ENCODE measurements at places on chromosomes 1 and 21. TPM values are rescaled to one million over a fixed set of nuclear protein-coding genes. Genes with fewer than 3 reads are reported as not detected.

- DNase-seq = no peak
- H3K4me1 ChIP-seq = no peaks in the 10 kb centered on the region
- no peaks in the 10 kb centered on the region for H3K27me3 ChIP-seq
Measured at GRCh38 chr1:43653339-43653738, 3.4 kb downstream of the KDM4A start.

- no peaks in the 10 kb centered on the region for H3K36me3 ChIP-seq
- H3K27me3 ChIP-seq = no peaks in the 10 kb centered on the region
- H3K27ac ChIP-seq = no peak overlapping the region
- no peak for DNase-seq
Measured at GRCh38 chr1:47906009-47906432, 91.2 kb downstream of the TRABD2B start.

DNA sequence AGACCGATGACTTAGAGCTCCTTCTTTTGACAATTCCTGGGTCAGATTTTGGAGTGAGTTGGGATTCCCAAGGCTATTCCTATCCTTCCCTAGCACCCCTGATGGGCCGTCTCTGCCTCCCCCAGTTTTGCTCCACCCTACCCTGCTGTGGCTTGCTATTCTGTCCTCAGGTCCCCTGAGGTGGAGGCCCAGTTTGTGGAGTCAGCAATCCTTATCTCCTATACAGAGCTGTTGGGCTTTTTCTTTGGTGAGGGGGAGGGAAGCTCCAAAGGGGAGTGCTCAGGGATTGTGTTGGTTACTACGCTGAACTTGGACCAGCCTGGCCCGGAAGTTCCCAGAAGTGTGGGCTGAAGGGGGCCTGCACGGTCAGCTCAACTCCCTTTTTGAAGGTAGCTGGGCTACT is 7.6 kb downstream of the SESN2 start:
- DNase-seq = no peak
- no peak overlapping the region for H3K4me3 ChIP-seq
- no peaks in the 10 kb centered on the region for H3K36me3 ChIP-seq
- H3K27ac ChIP-seq = no peak overlapping the region
- H3K27me3 ChIP-seq = no peaks in the 10 kb centered on the region

- H3K4me3 ChIP-seq = no peak overlapping the region
- no peaks in the 10 kb centered on the region for H3K27me3 ChIP-seq
- H3K36me3 ChIP-seq = no peaks in the 10 kb centered on the region
- DNase-seq = no peak
Measured at GRCh38 chr1:56179543-56179942, 399.8 kb downstream of the PLPP3 start.

GRCh38 chr1:118366286-118366685 is 181.3 kb upstream of the SPAG17 start:
- no peaks in the 10 kb centered on the region for H3K36me3 ChIP-seq
- no peaks in the 10 kb centered on the region for H3K4me1 ChIP-seq
- no peak for DNase-seq
- no peak overlapping the region for H3K27ac ChIP-seq
- no peaks in the 10 kb centered on the region for H3K27me3 ChIP-seq

DNA sequence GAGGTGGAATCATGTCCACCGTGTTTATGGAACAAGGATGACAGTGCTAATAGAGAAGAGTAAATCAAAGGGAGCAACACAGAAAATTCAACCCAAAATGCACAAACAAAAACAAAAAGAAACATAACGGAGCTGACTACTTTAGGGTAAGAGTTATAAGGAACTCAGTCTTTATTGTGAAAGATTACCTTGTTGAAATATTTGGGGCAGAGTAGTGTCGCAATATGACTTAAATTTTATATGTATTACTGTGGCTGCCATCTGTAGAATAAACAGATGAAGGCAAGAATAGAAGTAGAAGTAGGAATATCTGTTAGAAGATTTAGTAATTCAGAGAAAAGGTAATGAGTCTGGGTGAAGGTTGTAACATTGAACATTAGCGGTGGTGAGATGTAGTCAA is 913.9 kb downstream of the BRINP3 start:
- H3K36me3 ChIP-seq = no peaks in the 10 kb centered on the region
- no peak overlapping the region for H3K27ac ChIP-seq
- H3K27me3 ChIP-seq = no peaks in the 10 kb centered on the region

GRCh38 chr1:240391660-240392260 is 220.2 kb downstream of the GREM2 start:
- H3K27ac ChIP-seq = no peak overlapping the region
- H3K4me1 ChIP-seq = no peaks in the 10 kb centered on the region
- no peak overlapping the region for H3K4me3 ChIP-seq

DNA sequence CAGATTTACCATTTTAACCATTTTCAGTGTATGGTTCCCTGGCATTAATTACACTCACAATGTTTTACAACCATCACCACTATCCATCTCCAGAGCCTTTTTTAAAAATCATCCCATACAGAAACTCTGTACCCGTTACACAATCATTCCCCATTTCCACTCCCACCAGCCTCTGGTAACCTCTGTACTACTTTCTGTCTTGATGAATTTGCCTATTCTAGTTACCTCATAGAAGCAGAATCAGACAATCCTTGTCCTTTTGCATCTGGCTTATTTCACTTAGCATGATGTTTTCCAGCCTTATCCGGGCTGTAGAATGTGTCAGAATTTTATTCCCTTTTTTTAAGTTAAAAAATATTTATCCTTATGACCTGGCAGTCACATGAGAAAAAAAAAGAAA is 33.0 kb downstream of the PGM1 start:
- H3K36me3 ChIP-seq = no peaks in the 10 kb centered on the region
- H3K27me3 ChIP-seq = no peaks in the 10 kb centered on the region
- H3K27ac ChIP-seq = no peak overlapping the region
- H3K4me1 ChIP-seq = peaks cover 24% of the 10 kb centered on the region
- H3K4me3 ChIP-seq = no peak overlapping the region
- no peak for DNase-seq

GRCh38 chr1:235073968-235074522 is 54.6 kb downstream of the TOMM20 start:
- no peaks in the 10 kb centered on the region for H3K27me3 ChIP-seq
- peak overlapping the region; percentile 89 for H3K27ac ChIP-seq
- H3K36me3 ChIP-seq = no peaks in the 10 kb centered on the region
- H3K4me3 ChIP-seq = no peak overlapping the region
- H3K4me1 ChIP-seq = peaks cover 51% of the 10 kb centered on the region

DNA sequence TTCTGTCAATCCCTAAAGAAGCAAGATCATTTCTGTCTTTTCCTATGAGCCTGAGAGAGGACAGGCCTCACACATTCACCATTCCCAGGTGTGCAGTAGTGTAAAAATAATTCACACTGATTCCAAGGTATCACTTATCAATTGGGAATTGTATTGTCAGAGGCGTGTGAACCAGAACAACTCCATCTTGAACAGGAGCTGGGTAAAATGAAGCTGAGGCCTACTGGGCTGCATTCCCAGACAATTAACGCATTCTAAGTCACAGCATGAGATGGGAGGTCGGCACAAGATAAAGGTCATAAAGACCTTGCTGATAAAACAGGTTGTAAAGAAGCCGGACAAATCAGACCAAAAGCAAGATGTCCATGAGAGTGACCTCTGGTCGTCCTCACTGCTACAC is 239.2 kb downstream of the SMYD3 start:
- DNase-seq = peak; percentile 57
- no peaks in the 10 kb centered on the region for H3K36me3 ChIP-seq
- peaks cover 7% of the 10 kb centered on the region for H3K4me1 ChIP-seq
- peak overlapping the region; percentile 75 for H3K27ac ChIP-seq
- H3K27me3 ChIP-seq = no peaks in the 10 kb centered on the region

DNA sequence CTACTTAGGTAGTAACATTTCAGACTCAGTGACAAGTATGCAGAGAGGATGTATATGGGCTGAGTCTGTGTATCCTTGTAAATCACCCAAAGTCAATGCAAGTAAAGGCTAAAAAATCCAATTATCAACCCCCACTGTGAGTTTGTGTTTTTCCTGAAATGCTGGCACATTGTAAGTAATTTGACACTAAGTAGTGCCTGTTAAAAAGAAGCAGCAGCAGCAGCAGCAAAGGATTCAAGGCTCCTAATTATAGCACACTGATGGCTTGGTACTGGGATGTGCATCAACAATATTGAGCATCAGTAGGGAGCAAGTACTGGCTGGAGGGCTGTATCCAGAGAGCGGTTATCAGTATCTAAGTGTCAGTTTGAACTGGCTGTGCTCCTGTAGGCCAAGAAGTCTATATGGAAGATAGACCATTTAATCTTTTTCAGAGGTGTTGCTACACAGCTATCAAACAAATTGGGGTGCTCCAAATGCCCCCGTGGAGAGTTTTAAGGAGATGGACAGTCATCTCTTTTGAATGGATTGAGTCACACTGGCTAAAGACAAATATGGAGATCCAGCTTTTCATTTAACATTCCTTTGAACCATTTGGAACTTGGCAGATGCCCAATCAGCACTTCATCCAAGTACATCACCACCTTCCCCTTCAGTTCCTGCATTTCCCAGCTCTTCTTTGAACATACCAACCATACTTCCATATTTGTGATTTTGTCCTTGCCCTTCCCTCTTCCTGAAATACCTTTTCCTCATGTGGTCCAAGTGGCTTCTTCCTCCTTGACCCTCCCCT is 241.2 kb upstream of the ST6GALNAC5 start:
- H3K4me3 ChIP-seq = no peak overlapping the region
- H3K36me3 ChIP-seq = no peaks in the 10 kb centered on the region
- no peaks in the 10 kb centered on the region for H3K4me1 ChIP-seq
- H3K27ac ChIP-seq = no peak overlapping the region
- DNase-seq = no peak
- H3K27me3 ChIP-seq = no peaks in the 10 kb centered on the region

- no peak overlapping the region for H3K4me3 ChIP-seq
- H3K36me3 ChIP-seq = peaks cover 4% of the 10 kb centered on the region
- peaks cover 6% of the 10 kb centered on the region for H3K4me1 ChIP-seq
- no peak for DNase-seq
Measured at GRCh38 chr1:54857746-54858561, 29.0 kb downstream of the DHCR24 start.

GRCh38 chr1:188140958-188141357 is 1312.2 kb downstream of the PLA2G4A start:
- no peak overlapping the region for H3K27ac ChIP-seq
- DNase-seq = no peak
- no peaks in the 10 kb centered on the region for H3K4me1 ChIP-seq
- no peaks in the 10 kb centered on the region for H3K36me3 ChIP-seq
- H3K27me3 ChIP-seq = no peaks in the 10 kb centered on the region

HSPG2 gene
- 237 TPM for total RNA-seq

CELA2A gene
- not detected for total RNA-seq

EDN2 gene
- not detected for total RNA-seq

HOOK1 gene
- 25.2 TPM for total RNA-seq

PROK1 gene
- total RNA-seq = not detected

EXTL1 gene
- total RNA-seq = 0.09 TPM

PBXIP1 gene
- 24.6 TPM for total RNA-seq

GPR61 gene
- not detected for total RNA-seq

NHLH2 gene
- not detected for total RNA-seq

PRDM16 gene
- total RNA-seq = 5.3 TPM

SPRR5 gene
- total RNA-seq = not detected

Measured in Caco-2 (cell line).